ENCODE measurements at places on chromosomes 16 and 17.

DNA sequence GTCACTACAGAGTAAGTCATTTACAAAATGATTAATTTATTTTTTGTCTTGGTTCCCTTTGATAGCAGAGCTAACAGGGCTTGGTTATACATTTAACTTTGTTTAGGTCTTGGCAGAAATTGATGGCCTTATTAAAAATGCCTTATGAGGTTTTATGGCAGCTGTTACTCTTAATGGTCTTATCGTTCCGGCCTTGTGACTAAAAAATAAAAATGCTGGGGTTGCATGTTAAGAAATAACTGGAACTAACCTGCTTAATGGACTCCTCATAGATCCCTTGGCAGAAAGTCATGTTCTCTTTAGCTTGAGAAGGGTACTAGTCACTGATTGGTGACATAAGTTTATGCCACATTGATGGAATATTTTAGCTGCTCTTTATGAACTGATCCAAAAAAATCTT lies 18.3 kb downstream of the COX11 start:
- no peak for DNase-seq

DNA sequence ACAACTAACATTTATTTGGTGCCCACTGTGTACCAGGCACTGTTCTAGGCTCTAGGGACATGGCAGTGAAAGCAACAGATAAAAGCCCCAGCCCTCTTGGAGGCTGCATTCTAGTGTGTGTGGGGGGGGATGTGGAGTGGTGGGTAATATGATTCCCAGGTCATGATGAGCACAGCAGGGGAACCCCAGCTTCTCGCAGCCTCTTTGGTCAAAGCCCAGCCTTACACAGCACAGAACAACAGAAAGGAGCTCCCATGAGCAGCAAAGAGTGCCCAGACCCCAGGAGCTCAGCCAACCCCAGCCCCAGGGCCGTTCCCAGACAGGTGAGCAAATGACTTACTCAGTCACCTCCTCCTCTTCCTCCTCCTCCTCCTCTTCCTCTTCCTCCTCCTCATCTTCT lies 21.9 kb downstream of the CNGB1 start:
- DNase-seq: no peak

GRCh38 chr17:13671771-13672170 lies 70.0 kb upstream of the HS3ST3A1 start:
- no peak for DNase-seq

- no peak for DNase-seq
Observed at GRCh38 chr16:31301708-31302400, 42.1 kb downstream of the ITGAM start.

- DNase-seq: no peak
Observed at GRCh38 chr16:9663588-9663987, 518.6 kb downstream of the GRIN2A start.

DNA sequence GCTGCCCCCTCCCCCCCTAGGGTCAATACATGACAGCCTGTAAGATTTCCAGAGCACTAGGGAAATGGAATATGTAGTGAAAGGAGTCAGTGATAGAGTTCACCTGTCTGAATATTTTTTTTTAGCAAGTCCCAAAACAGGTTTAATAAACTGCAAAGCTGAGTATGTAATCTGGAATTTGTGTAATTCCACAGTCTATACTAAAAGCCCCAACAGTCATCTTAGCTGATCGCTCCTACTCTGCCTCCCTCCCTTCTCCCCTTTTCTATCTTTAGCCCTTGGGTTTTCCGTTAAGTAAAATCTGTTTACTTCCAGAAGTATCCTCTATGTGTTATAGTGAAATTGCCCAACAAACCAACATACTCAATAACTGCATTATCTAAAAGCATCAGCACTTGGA lies 3.5 kb downstream of the CDH13 start:
- no peak for DNase-seq

GRCh38 chr16:56317998-56318826 lies 107.1 kb downstream of the AMFR start:
- peak; percentile 95 for DNase-seq

- no peak for DNase-seq
Observed at GRCh38 chr17:43695970-43696865, 34.5 kb upstream of the MEOX1 start.

GRCh38 chr16:27706866-27707685 lies 157.1 kb downstream of the KATNIP start:
- peak; percentile 55 for DNase-seq

GRCh38 chr17:80984749-80985148 lies 6.9 kb upstream of the CHMP6 start:
- DNase-seq: no peak

- DNase-seq: no peak
Observed at GRCh38 chr16:17072104-17072503, 398.7 kb downstream of the XYLT1 start.

- no peak for DNase-seq
Observed at GRCh38 chr16:17563323-17564091, 92.7 kb upstream of the XYLT1 start.

DNA sequence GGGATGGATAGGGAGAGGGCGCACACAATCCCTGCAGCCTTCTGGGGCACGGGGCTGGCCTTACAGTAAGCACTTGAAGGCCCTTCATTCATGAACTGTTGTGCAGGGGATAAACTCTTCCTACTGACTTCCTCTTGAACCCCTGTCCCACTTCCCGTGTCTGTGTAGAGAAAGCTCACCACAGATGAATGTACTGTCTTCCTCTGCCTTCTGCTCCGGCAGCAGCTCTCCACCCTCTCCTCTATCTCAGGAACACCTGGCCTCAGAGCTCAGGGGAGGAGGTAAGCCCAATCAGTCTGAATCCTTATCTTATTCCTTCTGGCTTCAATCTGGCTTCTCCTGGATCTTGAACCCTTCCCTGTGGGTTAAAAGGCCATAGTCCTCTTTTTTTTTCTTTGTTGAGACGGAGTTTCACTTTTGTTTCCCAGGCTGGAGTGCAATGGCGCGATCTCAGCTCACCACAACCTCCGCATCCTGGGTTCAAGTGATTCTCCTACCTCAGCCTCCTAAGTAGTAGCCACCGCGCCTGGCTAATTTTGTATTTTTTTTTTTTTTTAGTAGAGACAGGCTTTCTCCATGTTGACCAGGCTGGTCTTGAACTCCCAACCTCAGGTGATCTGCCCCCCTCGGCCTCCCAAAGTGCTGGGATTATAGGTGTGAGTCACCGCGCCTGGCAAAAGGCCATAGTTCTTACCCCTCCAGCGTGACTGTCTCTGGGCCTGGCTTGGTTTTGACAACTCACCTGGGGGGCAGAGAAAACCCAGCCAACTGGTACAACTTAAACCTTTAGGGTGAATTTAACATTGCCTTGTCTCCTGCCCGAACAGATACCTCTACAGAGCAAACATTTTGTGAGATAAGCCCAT lies 7.2 kb upstream of the SLC52A1 start:
- DNase-seq: no peak

DNA sequence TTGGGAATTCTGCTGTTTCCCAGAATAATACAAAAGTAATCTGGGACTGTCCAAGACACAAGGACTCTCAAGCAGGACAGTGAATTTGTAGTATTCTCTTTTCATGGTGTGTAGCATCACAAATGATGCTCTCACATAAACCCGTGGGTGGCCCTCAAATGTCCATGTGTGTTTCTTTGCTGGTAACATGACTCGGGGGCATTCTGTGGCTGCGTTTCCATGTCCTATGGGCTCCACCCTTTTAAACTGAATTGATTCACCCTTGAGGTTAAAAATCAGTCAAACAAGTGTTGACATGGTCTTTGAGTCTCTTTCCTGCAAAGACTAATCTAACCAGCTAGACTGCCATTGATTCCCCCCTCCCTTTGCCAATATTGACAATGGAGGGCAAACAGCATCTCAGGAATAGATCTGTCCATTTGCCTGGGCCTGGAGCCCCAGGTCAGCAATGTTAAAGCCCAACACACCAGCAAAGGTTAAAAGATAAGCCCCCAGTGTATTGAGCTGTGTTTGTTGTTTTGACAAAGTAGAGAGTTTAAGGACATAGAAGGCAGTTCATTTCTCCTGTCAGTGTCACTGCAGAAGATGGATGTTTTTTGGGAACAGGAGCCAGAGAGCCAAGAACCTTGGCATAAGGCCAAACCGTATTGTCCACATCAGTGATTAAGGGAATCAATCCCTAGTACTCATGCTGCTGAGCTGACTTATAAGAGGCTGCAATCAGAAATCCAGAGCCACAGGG lies 117.1 kb upstream of the COX10 start:
- DNase-seq: no peak

- DNase-seq: no peak
Observed at GRCh38 chr16:2086106-2086742, 38.4 kb downstream of the TSC2 start.

Measured in posterior vena cava (tissue), 2 donors.